ENCODE measurements at places on chromosomes 6 and 20. TPM values are rescaled to one million over a fixed set of nuclear protein-coding genes. Genes with fewer than 3 reads are reported as not detected.

SLC32A1 gene
- total RNA-seq = not detected

CST5 gene
- not detected for total RNA-seq

ADGRF1 gene
- total RNA-seq = under 0.01 TPM

STX11 gene
- 0.79 TPM for total RNA-seq

FOXQ1 gene
- total RNA-seq = not detected

PSORS1C2 gene
- not detected for total RNA-seq

CD93 gene
- total RNA-seq = not detected

EPB41L2 gene
- 15.3 TPM for total RNA-seq

NMBR gene
- total RNA-seq = not detected

EDN3 gene
- 2.9 TPM for total RNA-seq

APCDD1L gene
- 1.5 TPM for total RNA-seq

LPA gene
- total RNA-seq = not detected
